Stromal cell of bone marrow (primary cell): ENCODE measurements at places on chromosomes 2 and 18.

- DNase-seq = peak; percentile 6
These were observed 87.5 kb upstream of the CTAGE1 start for GRCh38 chr18:22505141-22505591.

- no peak for DNase-seq
These were observed 70.2 kb upstream of the ITM2C start for GRCh38 chr2:230794497-230794896.

GRCh38 chr2:28378679-28379584 is 13.7 kb upstream of the FOSL2 start:
- no peak for DNase-seq

GRCh38 chr2:21276163-21276562 is 152.4 kb downstream of the TDRD15 start:
- DNase-seq = no peak

DNA sequence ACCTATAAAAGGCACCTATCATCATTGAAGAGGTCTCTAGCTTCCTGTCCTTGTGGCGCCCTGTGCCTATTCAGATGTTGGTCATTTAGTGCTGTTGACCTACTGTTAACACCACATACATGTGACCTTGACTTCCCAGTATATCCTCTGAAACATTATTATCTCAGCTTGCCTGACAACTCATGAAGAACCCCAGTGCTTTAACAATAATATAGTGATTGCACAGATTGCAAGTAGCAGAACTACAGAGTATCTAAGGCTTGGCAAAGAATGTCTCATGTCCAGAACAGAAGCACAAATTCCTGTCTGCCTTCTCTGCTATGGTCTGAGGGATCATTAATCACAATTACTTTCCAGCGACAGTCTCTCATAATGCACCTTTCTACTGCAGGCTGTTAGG is 165.3 kb downstream of the LCLAT1 start:
- no peak for DNase-seq

- DNase-seq = no peak
These were observed 222.2 kb downstream of the MYCN start for GRCh38 chr2:16162491-16163040.

DNA sequence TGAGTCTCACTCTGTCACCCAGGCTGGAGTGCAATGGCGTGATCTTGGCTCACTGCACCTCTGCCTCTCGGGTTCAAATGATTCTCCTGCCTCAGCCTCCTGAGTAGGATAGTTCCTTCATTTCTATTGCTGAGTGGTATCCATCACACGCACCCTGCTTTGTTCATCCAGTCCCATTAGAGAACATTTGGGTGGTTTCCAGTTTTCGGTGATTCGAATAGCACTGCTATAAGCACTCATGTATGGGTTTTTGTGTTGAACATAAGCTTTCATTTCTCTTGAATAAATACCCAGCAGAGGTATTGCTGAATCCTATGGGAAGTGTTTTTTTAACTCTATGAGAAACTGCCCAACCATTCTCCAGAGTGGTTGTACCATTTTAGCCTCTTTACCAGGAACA is 147.3 kb downstream of the DDX1 start:
- no peak for DNase-seq

DNA sequence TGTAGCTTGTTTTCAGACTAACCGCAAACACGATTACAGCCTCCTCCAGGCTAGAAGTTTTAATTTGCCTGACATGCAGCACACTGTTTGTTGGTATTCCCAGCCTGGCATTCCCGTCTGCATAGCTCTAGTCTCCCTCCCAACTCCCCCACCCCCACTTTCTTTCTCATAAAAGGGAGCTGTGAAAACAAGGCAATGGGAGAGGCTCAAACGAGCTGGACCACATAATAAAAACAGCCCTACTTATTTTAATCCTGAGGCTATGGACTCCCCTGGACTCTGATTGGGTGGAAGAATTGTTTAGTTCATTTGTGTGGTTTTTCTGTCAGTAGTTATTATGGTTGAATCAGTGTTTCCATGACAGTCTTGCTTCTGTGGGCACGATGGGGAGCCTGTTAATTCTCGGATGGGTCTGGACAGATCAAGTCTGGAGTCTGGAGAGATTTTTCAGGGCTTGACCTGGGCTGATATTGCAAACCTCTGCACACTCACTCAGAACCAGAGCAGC is 1.2 kb downstream of the STON1 start:
- peak; percentile 88 for DNase-seq

DNA sequence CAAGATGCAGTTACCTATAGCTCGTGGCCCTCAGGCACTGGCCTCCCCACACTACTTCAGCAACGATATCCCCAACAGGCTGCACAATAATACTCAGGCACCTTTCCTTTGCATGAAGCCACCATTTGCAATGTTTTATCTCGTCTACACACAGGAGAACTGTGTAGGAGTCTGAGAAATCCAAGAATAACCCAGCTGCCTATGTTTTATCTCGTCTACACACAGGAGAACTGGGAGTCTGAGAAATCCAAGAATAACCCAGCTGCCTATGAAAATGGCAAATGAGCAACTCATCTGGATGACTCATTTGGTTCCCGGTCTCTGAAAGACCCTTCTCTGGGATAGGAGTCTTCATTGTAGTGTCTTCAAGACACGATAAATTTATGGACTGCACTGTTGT is 18.3 kb upstream of the LNPK start:
- no peak for DNase-seq

GRCh38 chr2:215530191-215530968 is 94.5 kb upstream of the FN1 start:
- DNase-seq = no peak

- no peak for DNase-seq
These were observed 103.0 kb downstream of the FAM210A start for GRCh38 chr18:13623348-13623747.

GRCh38 chr2:145108361-145108778 is 588.5 kb upstream of the ZEB2 start:
- no peak for DNase-seq

GRCh38 chr18:23716516-23716915 is 27.3 kb downstream of the LAMA3 start:
- DNase-seq = no peak

- no peak for DNase-seq
These were observed 86.3 kb downstream of the PTPN4 start for GRCh38 chr2:119846021-119846420.

- no peak for DNase-seq
These were observed 259.7 kb downstream of the LPIN1 start for GRCh38 chr2:12005886-12006681.

- no peak for DNase-seq
These were observed 488.7 kb upstream of the ACVR2A start for GRCh38 chr2:147356157-147356556.
